ENCODE measurements at places on chromosomes 6 and 20.
A peak's percentile ranks its signal among the peaks of the same experiment; 100 is the strongest.

DNA sequence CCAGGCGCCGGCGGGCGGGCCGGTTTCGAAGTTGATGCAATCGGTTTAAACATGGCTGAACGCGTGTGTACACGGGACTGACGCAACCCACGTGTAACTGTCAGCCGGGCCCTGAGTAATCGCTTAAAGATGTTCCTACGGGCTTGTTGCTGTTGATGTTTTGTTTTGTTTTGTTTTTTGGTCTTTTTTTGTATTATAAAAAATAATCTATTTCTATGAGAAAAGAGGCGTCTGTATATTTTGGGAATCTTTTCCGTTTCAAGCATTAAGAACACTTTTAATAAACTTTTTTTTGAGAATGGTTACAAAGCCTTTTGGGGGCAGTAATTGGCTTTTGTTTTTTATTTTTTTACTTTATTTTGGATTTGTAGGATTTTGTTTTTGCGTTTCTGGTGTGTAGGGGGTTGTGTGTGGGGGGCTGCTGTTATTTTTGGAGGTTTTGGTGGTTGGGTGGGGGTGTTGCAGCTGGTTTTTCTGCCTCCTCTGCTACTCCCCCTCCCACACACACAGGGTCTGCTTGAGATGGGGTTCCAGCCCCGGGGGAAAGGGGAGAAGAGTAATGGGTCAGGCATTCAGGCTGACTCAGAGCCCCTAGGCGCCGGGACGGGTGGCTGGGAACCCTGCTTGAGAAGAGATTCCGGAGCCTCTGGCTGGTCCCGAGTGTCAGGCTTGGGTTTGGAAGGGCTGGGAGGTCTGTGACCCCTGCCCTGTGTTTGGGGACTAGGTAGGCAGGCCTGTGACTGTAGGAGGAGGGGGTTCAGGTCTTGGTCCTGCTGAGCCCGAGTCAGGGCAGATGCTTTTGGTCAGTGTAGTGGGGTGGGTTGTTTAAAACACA lies 2.0 kb downstream of the CEBPB start:
- peak; percentile 72 for DNase-seq

DNA sequence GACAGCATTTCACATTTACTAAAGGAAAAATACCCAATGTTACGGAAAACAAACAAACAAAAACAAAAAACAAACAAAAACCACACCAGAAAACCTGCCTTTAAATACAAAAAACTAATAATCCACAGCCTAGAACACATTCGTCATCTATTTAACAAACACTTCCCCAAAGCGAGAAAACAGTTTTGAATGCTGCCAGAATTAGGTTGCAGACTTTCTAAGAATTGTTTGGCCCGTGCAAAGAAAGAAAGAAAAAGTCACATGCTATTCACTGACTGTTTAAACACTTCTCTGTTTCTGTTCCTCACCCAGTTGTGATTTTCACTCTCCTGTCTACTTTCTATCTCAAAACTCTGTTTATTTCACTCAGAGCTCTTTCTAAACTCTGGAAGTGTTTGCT lies 52.5 kb downstream of the BCAS1 start:
- no peak for DNase-seq

- no peak for DNase-seq
Measured at GRCh38 chr20:51628533-51629398, 86.2 kb upstream of the NFATC2 start.

GRCh38 chr20:50218987-50219435 lies 28.4 kb downstream of the CEBPB start:
- no peak for DNase-seq

GRCh38 chr6:166308033-166308768 lies at the start of gene PRR18:
PRR18 (minus strand) TSS chr6:166308392; CDS start chr6:166308142, 250 bp downstream.
- peak; percentile 41 for DNase-seq

Measured in DMS79 treated with DMSO at 0.1 percent for 48 hours (cell line).